NCI-H774 (cell line): ENCODE measurements at places on chromosomes 7 and 10.

DNA sequence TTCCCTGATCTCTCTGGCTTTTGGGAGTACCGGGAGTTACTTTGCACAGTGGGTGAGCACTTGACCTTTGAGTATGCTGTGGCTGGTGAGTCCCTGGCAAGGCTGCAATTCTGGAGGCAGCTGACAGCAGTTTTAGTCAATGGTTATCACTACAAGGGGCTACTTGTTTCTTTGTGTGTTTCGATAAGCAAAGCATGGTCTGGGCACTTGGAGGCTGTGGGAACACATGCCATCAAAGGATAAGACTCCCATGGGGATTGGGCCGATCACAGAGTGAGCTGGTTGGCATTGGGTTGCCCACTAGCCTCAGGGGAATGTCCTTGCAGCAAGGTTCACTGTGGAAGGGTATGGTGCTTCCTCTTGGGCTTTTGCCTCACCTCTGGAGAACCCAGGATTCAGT lies 208.2 kb downstream of the SNX13 start:
- no peak for DNase-seq

- DNase-seq: no peak
Observed at GRCh38 chr10:117920956-117921355, 125.8 kb downstream of the RAB11FIP2 start.

DNA sequence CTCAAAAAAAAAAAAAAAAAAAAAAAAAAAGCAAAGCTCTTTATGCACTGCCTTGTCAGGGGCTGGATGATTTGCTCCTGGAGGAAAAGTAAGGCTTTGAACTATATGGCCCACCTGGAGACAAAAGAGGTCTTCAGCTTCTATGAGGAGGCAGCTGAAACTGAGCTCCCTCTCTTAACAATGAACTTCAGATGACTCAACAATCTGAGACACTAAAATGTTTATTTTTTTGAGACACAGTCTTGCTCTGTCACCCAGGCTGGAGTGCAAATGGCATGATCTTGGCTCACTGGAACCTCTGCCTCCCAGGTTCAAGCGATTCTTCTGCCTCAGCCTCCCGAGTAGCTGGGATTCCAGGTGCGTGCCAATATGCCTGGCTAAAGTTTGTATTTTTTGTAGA lies 36.7 kb downstream of the RAB19 start:
- DNase-seq: no peak

DNA sequence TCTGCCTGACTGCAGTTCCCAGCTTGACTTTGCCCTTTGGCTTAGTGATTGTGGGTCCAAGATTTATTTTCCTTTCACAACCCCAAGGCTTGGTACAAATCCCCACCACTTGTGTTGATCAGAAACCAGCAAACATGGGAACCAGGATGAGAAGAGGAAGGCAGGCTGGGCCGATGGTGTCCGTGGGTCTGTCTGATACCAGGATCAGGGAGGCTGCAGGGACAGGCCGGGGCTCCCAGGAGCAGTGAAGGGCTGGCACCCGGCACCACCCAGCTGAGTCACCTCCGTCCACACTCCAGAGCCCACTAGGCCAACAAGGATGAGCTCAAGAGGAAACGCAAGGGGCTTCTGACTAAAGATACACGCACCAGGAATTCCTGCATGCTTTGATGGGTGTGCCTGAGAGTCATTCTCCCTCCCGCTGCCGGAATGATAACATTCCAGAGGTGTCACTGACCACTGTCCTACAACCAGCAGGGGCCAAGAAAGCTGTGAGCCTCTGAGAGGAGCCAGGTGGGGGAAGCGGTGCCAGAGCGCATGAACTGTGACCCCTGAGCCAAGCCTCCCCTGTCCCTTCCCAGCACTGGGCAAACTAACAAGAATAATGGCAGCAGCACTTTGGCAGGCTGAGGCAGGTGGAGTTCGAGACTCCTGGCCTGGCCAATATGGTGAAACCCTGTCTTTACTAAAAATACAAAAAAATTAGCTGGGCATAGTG lies 29.2 kb upstream of the PROSER2 start:
- no peak for DNase-seq

- no peak for DNase-seq
Observed at GRCh38 chr7:93856323-93856722, 34.2 kb downstream of the TFPI2 start.

DNA sequence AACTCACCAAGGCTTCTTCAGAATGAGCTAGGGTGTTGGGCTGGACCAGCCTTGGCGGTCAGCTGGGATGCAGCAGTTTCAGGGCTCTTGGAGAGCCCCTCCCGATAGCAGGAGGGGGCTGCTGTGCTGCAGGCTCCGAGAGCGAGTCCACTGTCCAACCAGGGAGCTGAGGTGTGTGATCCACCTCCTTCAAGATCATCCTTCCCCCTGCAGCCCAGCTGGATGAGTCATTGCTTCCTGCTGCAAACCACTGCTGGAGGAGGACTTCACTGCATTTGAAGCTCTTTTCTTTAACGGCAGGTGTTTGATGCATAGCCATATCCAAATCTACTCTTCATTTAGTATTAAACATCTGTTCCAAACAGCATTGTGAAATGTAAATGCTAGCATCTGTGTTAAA lies 54.2 kb upstream of the EBF3 start:
- DNase-seq: no peak

- DNase-seq: peak; percentile 31
Observed at GRCh38 chr10:73744664-73744975, 448 bp downstream of the SEC24C start.

- DNase-seq: no peak
Observed at GRCh38 chr10:299512-299911, 164.3 kb downstream of the ZMYND11 start.

- no peak for DNase-seq
Observed at GRCh38 chr10:70673043-70673928, 980 bp downstream of the ADAMTS14 start.
